T-cell (primary cell): ENCODE measurements at places on chromosomes 2 and 18.

- H3K27me3 ChIP-seq = peaks cover 3% of the 10 kb centered on the region
- no peak overlapping the region for H3K27ac ChIP-seq
- H3K4me3 ChIP-seq = no peak overlapping the region
- H3K4me1 ChIP-seq = peaks cover 2% of the 10 kb centered on the region
- H3K36me3 ChIP-seq = no peaks in the 10 kb centered on the region
Measured at GRCh38 chr2:54471221-54471711, 15.1 kb downstream of the SPTBN1 start.

DNA sequence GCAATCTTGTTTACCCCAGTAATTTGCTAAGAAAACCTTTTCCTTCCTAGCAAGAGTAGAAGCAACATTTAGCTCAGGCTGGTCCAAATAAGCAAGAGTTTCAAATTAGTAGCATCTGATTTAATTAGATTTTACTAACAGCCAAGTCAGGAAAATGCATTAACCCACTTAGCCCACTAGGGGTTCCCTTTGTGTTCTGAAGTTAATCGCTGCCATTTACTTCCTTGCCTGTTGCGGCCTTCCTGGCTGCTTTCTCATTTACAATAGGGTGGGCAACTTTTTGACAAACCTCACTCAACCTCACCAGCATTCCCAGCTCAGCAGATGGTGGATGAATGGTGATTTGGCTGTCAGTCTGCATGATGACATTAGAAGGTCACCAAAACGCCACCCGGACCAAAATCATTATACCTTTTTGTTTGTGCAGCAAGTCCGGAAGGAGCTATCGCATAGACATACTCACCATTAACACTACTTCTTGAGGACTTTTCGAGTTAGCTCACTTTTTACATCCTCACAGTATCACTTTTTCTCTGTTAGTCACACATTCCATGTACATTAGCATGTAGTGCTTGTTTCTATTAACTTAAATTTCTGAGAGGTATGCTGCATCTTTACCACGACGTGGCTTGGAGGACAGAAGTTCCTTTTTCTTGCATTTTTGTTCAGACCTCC lies 101.5 kb upstream of the SETBP1 start:
- H3K4me3 ChIP-seq = no peak overlapping the region
- H3K4me1 ChIP-seq = no peaks in the 10 kb centered on the region
- H3K36me3 ChIP-seq = no peaks in the 10 kb centered on the region
- no peak for DNase-seq
- no peak overlapping the region for H3K27ac ChIP-seq

DNA sequence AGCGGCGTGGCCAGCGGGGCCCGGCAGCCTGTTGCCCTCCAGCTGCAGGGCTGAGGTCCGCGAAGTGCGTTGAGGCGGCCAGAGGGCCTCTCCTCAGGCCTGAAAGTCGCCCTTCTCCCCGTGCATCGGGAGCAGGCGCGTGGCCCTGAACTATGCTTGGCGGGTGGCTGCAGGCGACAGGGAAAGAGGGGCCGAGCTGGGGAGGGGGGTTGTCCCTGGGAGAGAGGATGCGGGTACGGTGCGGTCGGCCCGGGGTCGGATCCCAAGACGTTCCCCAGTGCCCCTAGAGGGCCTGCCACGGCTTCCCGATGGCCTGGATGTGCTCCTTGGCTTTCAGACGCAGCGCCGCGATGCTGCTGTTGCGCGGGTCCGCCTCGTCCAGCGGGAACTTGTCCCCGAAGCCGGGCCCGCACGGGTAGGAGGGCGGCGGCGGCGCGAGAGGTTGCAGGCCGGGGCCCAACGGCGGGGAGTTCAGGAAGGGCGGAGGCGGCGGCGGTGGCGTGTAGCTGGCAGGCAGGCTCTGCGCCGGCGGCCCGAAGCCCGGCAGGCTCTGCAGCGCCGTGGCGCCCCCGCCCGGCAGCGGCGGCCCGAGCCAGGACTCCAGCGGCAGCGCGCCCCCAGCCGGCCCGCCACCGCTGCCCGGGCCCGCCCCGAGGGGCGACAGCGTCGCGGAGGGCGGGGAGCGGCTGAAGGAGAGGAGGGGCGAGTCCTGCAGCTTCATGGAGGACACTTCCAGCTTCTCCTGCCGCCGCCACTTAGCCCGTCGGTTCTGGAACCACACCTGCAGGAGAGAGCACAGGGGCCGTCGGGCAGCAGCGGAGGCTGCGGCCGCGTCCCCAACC lies 4.3 kb downstream of the RAX start:
- H3K4me1 ChIP-seq = no peaks in the 10 kb centered on the region
- H3K27ac ChIP-seq = no peak overlapping the region
- no peaks in the 10 kb centered on the region for H3K36me3 ChIP-seq
- no peak for DNase-seq

GRCh38 chr18:57953883-57954282 lies 90.1 kb upstream of the NEDD4L start:
- no peaks in the 10 kb centered on the region for H3K36me3 ChIP-seq
- H3K4me1 ChIP-seq = no peaks in the 10 kb centered on the region
- no peak for DNase-seq
- peaks cover 21% of the 10 kb centered on the region for H3K27me3 ChIP-seq
- H3K27ac ChIP-seq = no peak overlapping the region

- no peaks in the 10 kb centered on the region for H3K4me1 ChIP-seq
- H3K27me3 ChIP-seq = no peaks in the 10 kb centered on the region
- no peak overlapping the region for H3K27ac ChIP-seq
Measured at GRCh38 chr2:236001166-236001828, 166.9 kb downstream of the GBX2 start.

DNA sequence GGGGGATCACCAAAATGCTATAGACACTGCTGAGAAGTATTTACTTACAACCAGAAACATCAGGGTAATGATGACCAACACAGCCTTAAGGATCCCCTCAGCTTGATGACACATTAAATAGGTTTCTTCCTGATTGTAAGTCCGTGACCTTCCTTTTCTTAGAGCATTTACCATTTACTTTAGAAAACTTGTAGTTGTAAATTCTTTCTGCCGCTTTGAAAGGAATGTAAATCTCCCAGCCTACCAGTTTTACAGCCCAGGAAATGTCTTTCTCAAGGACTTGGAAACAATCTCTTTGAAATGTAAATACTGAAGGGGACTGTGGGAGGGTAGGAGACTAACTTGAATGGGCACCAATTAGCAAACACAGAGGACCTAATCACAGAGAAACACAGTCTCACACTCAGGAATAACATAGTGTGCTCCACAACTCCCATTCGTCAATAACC lies 278.6 kb downstream of the DSC3 start:
- H3K27me3 ChIP-seq = no peaks in the 10 kb centered on the region
- DNase-seq = no peak
- H3K4me1 ChIP-seq = no peaks in the 10 kb centered on the region

DNA sequence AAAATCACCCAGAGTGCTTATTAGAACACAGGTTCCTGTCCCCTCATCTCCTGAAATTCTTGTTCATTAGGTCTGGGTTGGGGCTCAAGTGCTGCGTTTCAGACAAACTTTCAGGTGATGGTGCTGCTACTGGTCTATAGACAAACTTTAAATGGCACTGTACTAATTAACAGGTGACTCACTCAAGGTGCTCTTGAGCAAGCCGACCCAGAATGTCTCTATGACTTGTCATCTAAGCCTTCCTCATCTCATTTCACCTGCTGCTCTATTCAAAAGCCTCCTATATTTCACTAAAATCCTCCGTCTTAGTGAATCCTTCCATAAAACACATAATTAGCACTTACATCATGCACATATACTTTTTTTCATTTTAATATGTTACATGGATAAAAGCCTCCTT lies 29.9 kb upstream of the STK39 start:
- H3K36me3 ChIP-seq = no peaks in the 10 kb centered on the region
- no peak overlapping the region for H3K4me3 ChIP-seq
- H3K27me3 ChIP-seq = no peaks in the 10 kb centered on the region

DNA sequence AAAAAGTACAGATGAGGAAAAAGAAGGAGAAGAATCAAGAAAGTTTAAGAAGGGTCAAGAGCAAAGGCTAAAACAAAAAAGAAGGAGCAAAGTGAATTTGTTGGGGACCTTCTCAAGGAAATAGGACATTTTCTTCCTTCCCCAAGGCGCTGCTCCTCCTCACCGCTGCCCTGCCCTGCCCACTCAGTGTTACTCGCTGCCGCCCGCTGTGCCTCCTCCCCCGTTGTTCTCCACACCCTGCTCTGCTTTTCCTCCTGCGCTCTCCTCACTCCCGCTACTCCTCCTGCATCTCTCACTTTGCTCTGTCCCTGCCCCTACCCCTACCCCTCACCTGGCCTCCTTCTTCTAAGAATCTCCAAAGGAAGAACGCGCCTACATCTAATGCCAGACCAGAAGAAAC lies 50.7 kb downstream of the ID2 start:
- no peak for DNase-seq
- no peaks in the 10 kb centered on the region for H3K27me3 ChIP-seq
- no peak overlapping the region for H3K27ac ChIP-seq
- H3K36me3 ChIP-seq = peaks cover 2% of the 10 kb centered on the region
- H3K4me1 ChIP-seq = no peaks in the 10 kb centered on the region

DNA sequence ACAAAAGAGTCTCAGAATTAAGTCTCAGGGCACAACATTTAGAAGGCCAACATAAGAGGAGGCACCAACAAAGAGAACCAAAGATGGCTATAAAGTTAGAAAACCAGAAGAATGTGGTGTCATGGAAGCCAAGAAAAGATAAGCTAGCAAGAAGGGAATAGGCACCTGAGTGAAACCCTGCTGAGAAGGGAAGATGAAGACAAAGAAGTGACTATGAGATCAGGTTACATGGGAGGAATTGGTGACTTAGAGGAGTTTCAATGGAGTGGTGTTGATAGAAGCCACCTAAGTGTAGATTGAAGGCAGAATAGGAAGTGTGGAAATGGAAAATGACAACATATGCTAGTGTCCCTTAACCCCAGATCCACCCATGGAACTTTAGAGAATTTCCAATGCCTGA lies 327.6 kb upstream of the KCNJ3 start:
- H3K27me3 ChIP-seq = no peaks in the 10 kb centered on the region
- H3K27ac ChIP-seq = no peak overlapping the region
- H3K36me3 ChIP-seq = no peaks in the 10 kb centered on the region
- no peaks in the 10 kb centered on the region for H3K4me1 ChIP-seq
- DNase-seq = no peak

- no peak overlapping the region for H3K4me3 ChIP-seq
- DNase-seq = no peak
- no peaks in the 10 kb centered on the region for H3K27me3 ChIP-seq
Measured at GRCh38 chr18:57561728-57562423, 24.6 kb downstream of the FECH start.

- no peak for DNase-seq
- no peaks in the 10 kb centered on the region for H3K27me3 ChIP-seq
- H3K4me3 ChIP-seq = no peak overlapping the region
- H3K36me3 ChIP-seq = no peaks in the 10 kb centered on the region
- H3K4me1 ChIP-seq = no peaks in the 10 kb centered on the region
Measured at GRCh38 chr18:71250191-71250590, 961.3 kb downstream of the SOCS6 start.

DNA sequence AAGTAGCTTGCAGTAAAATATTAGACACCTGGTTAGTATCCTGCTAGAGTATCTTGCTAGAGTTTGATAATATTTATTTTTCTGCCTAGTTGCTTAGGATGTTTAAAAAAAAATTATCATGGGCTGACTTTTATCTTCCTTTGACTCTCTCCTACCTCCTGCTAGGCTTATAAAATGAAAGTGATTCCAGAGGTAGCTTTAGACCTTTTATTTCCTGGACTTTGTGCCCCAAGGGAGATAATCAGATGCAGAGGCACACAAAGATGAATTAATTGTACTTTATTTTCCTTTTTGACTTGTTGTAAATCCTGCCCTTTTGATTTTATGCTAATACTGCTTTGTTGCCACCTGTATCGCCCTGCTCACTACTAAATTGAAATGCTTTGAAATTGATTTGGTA lies 130.7 kb downstream of the WDSUB1 start:
- H3K36me3 ChIP-seq = no peaks in the 10 kb centered on the region
- H3K27ac ChIP-seq = no peak overlapping the region
- peaks cover 7% of the 10 kb centered on the region for H3K27me3 ChIP-seq
- H3K4me1 ChIP-seq = peaks cover 14% of the 10 kb centered on the region
- DNase-seq = no peak

DNA sequence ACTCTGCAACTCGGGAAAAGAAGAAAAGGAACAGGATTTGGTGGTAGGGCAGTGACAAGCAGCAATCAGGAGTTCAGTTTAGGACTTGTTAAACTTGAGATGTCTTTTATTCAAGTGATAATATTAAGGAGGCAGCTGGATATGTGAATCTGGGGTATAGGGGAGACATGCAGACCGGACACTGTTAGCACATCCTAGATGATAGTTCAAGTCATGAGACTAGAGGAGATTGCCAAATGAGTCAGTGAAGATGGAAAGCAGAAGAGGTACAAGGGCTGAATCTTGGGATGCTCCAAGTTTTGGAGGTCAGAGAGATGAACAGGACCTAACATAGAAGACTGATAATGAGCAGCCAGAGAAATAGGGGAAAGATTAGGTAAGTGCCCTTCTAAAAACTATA lies 69.5 kb upstream of the PSME4 start:
- no peak overlapping the region for H3K27ac ChIP-seq
- no peaks in the 10 kb centered on the region for H3K27me3 ChIP-seq
- no peak for DNase-seq
- H3K4me1 ChIP-seq = peaks cover 4% of the 10 kb centered on the region
- H3K4me3 ChIP-seq = no peak overlapping the region

DNA sequence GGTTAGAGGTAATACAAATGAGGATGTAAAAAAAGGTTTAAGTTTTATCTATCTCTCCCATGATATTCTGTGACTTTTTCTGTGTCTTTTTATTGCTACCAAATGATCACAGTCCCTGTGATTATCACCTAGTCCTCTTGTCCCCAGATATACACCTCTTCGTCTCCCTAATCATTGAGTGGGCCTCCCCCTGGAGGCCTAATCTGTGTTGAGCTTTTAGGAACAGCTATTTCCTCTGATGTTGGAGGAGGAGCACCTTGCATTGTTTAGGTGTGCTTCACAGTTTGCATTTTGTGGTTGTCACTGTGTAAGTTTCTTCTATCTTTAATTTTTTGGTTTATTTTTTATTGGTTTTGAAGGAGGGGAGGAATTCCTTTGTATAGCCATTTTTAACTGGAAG lies 33.3 kb downstream of the CCDC85A start:
- no peak for DNase-seq
- H3K4me1 ChIP-seq = no peaks in the 10 kb centered on the region
- H3K27me3 ChIP-seq = no peaks in the 10 kb centered on the region
- no peak overlapping the region for H3K27ac ChIP-seq
- no peaks in the 10 kb centered on the region for H3K36me3 ChIP-seq
- H3K4me3 ChIP-seq = no peak overlapping the region

DNA sequence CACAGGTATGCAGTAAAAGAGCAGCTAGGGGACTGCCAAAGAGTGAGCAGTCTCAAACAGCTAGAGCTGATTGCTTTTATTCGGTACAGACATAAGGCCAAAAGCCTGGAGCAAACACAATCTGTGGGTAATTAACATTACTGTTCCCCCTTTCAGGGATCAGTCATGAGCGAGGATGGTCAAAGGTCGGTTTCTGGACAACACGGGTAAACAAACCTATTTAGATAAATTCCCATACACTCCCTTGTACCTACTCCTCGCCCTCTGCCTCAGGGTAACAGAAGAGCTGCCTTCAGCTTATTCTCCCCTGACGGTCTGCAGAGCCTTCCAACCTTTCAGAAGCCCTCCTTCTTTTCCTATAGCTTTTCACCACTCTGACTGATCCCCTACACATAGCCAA lies 586.0 kb downstream of the SUCLG1 start:
- no peak overlapping the region for H3K27ac ChIP-seq
- H3K4me1 ChIP-seq = no peaks in the 10 kb centered on the region
- H3K36me3 ChIP-seq = no peaks in the 10 kb centered on the region
- no peak for DNase-seq
- H3K4me3 ChIP-seq = no peak overlapping the region

GRCh38 chr2:152394326-152394725 lies 59.4 kb downstream of the FMNL2 start:
- no peak overlapping the region for H3K4me3 ChIP-seq
- H3K36me3 ChIP-seq = no peaks in the 10 kb centered on the region
- no peak overlapping the region for H3K27ac ChIP-seq
